Esophagus muscularis mucosa (tissue), 4 donors: ENCODE measurements at places on chromosomes 3 and 15. TPM values are rescaled to one million over a fixed set of nuclear protein-coding genes. Genes with fewer than 3 reads are reported as not detected.

Gene SLC38A3
- 0.11 TPM for total RNA-seq

Gene ARHGAP31
- total RNA-seq = 25.9 TPM

- DNase-seq = no peak
These were observed 397.6 kb upstream of the THBS1 start for GRCh38 chr15:39183164-39183881.

DNA sequence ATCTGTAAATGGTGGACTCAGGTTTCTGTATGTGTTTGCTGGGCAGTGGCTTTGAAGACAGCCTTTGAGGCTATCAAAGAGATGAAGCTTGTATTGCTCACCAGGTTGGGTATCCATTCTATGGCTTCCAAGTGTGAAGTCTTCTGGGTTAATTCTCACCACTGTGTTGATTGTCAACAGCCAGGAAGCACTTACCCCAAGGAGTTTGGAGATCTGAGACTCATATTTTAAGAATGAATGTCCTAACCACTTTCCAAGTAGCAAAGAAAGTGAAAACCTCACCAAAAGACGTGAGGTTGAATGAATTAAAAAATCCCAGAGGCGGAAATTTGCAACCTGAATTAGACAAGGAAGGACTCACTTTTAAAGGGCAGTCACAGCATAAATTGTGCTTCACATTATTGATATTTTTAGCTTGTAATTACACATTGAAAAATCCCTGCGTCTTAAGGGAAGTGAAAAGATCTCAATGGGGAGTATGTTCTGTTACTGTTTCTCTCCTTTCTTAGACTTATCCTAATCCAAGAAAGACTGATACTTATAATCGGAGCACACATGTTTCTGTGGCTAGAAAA is 304.0 kb upstream of the TPRG1 start:
- no peak for DNase-seq

- no peak for DNase-seq
These were observed 12.9 kb downstream of the SEC11A start for GRCh38 chr15:84702961-84703482.
